ENCODE measurements at places on chromosomes 1 and 21.

DNA sequence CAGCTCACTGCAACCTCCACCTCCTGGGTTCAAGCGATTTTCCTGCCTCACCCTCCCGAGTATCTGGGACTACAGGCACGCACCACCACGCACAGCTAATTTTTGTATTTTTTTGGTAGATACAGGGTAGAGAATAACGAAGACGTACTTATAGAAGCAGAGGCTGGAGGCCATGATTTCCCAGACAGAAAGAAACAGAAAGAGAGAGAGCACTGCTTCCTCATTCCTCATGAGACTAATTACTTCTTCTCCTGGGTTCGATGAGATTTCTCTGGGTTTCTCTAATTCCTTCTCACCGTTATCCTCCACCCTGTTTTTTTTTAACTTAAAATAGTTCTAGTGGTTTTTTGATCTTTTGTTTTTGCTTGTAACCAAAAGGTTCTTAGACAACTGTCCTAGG is 23.4 kb upstream of the PTP4A2 start:
- no peak for DNase-seq

- DNase-seq = peak; percentile 59
Observed at GRCh38 chr21:45010096-45010495, 64.3 kb upstream of the ADARB1 start.

DNA sequence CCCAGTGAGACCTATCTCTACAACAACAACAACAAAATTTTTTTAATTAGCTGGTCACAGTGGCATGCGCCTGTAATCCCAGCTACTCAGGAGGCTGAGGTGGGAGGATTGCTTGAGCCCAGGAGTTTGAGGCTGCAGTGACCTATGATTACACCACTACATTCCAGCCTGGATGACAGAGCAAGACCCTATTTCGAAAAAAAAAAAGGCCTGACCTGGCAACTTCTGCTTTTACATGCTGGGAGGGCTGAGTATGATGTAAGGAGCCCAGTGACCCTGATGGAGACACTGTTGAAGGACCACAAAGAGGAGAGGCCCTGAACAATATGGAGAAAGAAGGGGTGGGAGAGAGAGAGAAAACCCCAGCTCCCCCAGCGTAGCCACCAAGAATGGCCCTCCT is 9.2 kb upstream of the VPS26C start:
- no peak for DNase-seq

- no peak for DNase-seq
Observed at GRCh38 chr1:31476891-31477846, 64.2 kb downstream of the SERINC2 start.

GRCh38 chr1:101086783-101087182 is 61.2 kb upstream of the DPH5 start:
- DNase-seq = no peak

DNA sequence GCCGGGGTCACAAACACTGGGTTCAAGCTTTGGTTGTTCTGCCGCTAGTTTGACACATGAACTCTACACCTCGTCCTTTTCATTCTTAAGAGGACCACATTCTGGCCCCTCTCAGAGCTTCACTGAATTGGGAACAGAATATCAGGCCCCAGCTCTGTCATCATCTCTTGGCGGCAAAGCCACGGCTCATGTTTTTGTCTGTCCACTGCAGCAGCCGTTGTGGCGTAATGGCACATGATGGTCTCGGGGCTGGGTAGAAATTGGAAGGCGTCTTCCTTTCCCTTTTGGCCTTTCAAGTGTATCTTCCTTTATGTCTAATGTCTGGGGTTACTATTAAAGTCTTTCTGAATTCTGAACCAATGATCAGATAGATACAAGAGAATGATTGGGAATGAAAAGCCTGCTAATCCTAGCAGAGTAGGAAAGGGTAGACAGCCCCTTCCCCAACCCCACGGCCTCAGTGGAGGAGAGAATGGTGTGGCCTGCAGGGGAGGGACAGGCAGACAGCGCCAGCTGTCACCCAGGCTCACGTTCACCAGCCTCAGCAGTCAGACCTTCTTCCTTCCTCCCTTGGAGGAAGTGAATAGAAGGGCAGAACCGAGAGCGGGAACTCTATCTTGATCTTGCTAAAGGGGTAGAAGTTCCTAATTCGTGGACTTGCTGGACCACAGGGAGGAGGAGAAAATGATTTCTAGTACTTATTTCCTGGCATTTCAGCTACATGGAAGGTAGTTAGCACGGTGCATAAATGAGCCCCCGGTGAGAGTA is 498.1 kb downstream of the KIF26B start:
- peak; percentile 40 for DNase-seq

GRCh38 chr21:43365611-43366426 is 61.1 kb downstream of the SIK1 start:
- DNase-seq = no peak

GRCh38 chr1:99598738-99599411 is 47.0 kb upstream of the PALMD start:
- no peak for DNase-seq

GRCh38 chr1:197144570-197145325 is 1.7 kb downstream of the ASPM start:
- no peak for DNase-seq

- DNase-seq = peak; percentile 95
Observed at GRCh38 chr1:8439015-8439702, 121.2 kb downstream of the SLC45A1 start.

DNA sequence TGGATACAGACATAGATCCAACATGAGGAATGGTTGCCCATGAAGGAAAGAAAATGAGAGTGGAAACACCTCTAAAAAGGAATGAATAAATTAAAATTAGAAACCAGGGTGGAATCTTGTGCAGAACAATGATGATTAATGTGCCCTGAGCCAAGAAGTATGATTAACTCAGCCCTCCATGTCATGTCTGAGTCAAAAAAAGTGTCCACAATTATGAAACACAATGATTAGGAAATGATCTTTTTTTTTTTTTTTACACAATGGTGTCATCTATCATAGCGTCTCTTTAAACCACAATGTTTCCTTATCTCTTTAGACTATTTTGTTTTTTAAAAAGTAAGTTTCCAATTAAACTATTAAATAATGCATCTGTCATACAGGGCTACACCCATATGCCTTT is 78.9 kb upstream of the RAB4A start:
- no peak for DNase-seq

DNA sequence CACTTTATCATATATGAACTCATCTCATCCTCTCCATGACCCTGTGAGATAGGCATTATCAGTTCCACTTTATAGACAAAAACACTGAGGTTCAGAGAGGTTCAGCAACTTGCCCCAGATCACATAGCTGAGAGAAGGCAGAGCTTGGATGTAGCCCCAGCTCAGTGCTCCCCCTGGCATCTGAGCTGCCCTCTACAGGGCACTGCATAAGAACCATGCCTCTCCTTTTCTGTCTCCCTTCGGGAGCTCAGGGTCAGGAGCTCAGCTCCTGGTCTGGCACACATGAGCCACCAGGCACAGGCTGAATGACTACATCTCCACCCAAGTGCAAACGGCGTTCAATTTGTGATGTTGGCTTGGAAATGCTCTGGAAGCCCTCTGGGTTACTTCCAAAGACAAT is 16.9 kb downstream of the RAB7B start:
- DNase-seq = no peak

- no peak for DNase-seq
Observed at GRCh38 chr1:159548126-159548525, 12.3 kb upstream of the OR10J5 start.

GRCh38 chr1:42179900-42180329 is 15.4 kb upstream of the GUCA2A start:
- DNase-seq = no peak

GRCh38 chr21:38498057-38498833 is at the start of gene ERG:
Gene ERG (minus strand): TSS chr21:38498477. CDS start chr21:38498380, 97 bp downstream.
- no peak for DNase-seq

DNA sequence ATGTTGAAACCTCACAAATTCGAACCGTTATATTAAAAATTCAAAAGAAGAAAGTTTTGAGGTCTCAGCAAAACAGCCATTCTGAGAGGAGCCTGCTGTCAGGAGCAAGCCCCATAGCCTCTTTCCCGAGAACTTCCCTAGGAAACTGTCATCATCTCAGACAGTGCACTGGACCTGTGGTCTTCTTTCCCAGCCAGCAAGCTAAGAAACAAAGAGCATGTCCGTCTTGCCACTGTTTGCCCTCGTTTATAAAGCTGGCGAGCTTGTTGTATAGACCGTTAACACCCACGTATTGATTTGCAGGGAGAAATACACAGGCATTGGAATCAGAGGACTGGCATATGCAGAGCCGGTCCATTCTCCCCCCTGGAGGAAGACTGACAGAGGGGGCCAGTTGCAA is 407.0 kb downstream of the NPHP4 start:
- no peak for DNase-seq

- no peak for DNase-seq
Observed at GRCh38 chr1:19980314-19980713, 896 bp upstream of the PLA2G2A start.

GRCh38 chr1:182955596-182956588 is 2.9 kb upstream of the SHCBP1L start:
- no peak for DNase-seq

DNA sequence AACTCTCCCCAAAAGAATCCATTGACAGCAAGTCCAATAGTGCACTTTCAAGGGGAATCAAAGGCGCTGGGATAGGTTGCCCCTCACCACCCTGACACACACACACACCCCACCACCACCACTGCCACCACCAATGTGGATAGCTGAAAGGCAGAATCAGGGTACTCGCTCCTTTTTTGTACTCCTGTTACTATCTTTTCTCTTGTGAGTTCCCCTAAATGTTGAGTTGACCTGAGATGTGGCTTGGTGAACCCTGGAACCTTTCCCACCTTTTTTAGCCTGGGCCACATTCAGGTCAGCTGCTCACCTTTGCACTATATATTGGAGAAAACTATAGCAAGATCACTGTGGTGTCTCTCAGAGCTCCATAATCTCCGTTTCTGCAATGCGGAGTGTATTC is 3.9 kb downstream of the S100A8 start:
- DNase-seq = no peak

DNA sequence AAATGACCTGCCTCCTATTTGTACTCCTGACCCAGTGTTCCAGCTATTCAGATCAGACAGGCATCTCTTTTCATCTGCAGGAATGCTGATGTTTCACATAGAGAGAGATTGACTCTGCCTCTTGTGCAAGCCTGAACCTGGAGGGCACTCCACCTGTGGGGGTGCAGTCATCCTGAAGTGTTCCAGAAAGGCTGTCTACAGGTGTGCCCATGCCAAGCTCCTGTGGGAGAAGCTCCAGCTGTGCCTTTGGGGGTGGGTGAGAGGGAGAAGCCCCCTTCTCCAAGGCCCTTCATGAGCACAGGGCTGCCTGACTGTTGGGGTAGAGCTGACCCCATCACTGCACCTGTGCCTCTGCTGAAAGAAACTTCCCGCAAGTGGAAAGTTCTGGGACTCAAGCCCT is 22.8 kb downstream of the IFI44 start:
- no peak for DNase-seq

GRCh38 chr21:34865400-34866241 is 183.5 kb downstream of the RUNX1 start:
- peak; percentile 61 for DNase-seq

- no peak for DNase-seq
Observed at GRCh38 chr1:6586404-6586816, 6.6 kb downstream of the ZBTB48 start.

DNA sequence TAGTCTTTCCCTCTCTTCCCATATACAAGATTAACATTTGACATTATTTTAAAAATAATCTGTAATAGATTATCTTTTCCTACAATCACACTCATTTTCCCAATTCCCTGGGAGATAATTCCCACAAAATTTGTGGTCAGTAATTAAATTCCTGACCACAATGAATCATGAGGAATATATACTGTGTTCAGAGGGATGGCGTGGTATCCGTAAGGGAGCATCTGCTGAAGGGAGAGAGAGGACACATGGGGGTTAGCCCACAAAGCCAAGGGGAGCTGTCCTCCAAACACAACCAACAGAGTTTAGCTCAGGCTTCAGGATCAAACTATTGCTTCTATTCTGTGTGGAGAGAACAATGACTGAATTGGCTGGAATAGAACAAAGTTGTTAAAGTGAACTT is 57.1 kb upstream of the PPP2R5A start:
- no peak for DNase-seq

DNA sequence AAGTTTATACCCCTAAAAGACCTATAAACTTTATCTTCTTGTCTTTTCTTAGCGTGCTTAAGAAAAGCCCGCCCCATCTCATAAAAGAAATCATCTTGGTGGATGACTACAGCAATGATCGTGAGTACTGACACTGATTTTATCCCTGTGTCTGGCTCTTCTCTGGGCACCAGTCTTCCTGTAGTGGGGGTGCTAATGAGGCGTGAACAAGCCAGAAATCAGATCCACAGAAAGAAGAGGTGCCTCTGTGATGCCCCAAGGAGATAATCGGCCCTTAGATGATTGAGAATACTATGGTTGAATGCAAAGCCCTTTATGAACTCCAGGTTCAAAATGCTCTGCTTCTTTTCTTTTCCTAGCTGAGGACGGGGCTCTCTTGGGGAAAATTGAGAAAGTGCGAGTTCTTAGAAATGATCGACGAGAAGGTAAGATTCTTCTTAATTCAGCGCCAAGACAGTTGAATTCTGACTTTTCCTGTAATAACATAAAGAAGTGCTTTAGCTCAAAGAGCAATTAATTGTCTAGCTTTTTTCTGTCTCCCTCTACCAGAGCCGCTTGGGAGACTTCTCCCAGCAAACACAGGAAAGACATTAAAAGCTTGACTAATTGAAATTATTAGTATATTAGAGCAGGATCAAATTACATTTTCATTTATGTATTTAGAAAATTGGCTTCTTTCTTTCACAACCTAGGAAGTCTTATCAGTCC is 169.4 kb downstream of the GALNT2 start:
- DNase-seq = no peak

DNA sequence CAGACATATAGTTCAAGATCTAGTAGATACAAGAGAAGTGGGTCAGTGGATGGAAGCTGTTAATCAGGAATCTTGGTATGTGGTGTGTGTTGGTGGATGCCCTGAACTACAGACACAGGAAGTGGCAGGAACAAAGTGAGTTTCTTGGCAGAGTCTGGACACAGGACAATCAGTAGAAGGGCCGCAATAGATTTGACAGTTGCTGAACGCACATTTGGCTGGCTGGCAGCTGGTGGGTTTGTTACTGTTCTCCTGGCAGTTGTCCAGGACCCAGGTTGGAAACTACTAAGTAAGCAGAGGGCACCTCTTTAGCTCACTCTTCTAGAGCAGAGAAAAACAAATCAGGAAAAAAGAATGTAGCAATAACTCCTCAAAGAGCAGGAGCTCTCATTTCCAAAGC is 13.2 kb downstream of the KRTAP26-1 start:
- no peak for DNase-seq

Data from pons (tissue), 1 donor.